ENCODE measurements at places on chromosomes 5 and 9.

GRCh38 chr5:32506201-32506661 is 61.7 kb upstream of the ZFR start:
- DNase-seq, result peak; percentile 53

GRCh38 chr9:127854184-127854806 is at the start of gene ENG:
Gene ENG, minus strand, starts transcription at chr9:127854658. Its CDS starts 303 bp downstream, at chr9:127854355.
- peak; percentile 80 for DNase-seq

GRCh38 chr5:6483880-6484382 is 35.3 kb downstream of the UBE2QL1 start:
- DNase-seq, result no peak

GRCh38 chr5:87266914-87267573 is 639 bp upstream of the RASA1 start:
- no peak for DNase-seq
